ENCODE measurements at places on chromosomes 2 and 18. TPM values are rescaled to one million over a fixed set of nuclear protein-coding genes. Genes with fewer than 3 reads are reported as not detected.

The MYCN gene
- 2.1 TPM for total RNA-seq

The REG1B gene
- not detected for total RNA-seq

The CCDC150 gene
- total RNA-seq, result 3.7 TPM

The UBE2E3 gene
- total RNA-seq, result 31.5 TPM

The DAW1 gene
- total RNA-seq, result 1.5 TPM

The VIT gene
- total RNA-seq, result 0.22 TPM

The GLB1L gene
- total RNA-seq, result 23.4 TPM

The SAG gene
- not detected for total RNA-seq

The RTP5 gene
- total RNA-seq, result not detected

The BMP10 gene
- 0.44 TPM for total RNA-seq

The SLC35F5 gene
- 188 TPM for total RNA-seq

The SCN2A gene
- 1.7 TPM for total RNA-seq

The RBKS gene
- total RNA-seq, result 1.1 TPM

The REG3A gene
- not detected for total RNA-seq

The GRHL1 gene
- total RNA-seq, result 0.22 TPM

The FEV gene
- not detected for total RNA-seq
